GM06990 (cell line): ENCODE measurements at places on chromosomes 1 and 21.

GRCh38 chr21:31804008-31804394, 68.8 kb upstream of the HUNK start:
- DNase-seq = no peak

DNA sequence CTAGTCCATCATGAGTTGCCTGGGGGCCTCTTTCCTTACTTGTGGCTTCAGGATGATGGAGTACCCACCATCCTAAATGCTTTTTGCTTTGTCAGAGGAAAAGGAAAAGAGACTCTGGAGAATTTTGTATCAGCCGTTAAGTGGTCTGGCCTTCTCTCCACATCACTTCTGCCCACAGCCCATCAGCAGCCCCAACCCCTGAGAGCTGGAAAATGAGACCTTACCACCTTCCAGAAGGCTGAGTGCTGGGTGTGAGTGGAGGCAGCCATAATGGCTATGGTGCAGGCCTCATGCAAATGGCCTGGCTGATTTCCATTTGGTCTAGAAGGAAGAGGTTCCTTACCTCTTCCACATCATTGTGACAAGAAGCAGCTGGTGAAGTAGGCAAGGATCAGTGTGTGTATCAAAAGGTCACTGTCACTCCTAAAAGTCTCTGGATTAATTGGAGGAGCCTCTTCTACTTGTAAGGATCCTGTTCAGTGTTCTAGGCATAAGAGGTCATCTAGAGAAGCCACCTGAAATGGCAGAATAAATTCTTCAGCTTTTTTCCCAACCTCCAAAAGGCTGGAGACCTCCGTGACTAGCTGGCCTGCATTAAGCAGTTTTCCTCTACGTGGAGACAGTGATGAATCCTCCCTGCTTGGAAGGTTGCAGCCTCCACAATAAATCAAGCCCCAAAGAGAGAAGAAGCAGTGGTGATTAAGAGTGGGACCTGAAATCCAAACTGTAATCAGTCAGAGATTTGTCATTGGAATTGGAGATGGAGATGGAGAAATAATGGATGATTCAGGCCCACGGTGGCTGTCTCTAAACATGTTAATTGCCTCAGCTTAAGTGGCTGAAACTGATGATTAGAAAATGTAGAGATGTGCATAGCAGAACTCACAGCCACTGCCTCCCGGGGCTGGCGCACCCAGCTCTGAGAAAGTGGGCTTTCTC, 111.5 kb downstream of the CNIH3 start:
- no peak for DNase-seq

DNA sequence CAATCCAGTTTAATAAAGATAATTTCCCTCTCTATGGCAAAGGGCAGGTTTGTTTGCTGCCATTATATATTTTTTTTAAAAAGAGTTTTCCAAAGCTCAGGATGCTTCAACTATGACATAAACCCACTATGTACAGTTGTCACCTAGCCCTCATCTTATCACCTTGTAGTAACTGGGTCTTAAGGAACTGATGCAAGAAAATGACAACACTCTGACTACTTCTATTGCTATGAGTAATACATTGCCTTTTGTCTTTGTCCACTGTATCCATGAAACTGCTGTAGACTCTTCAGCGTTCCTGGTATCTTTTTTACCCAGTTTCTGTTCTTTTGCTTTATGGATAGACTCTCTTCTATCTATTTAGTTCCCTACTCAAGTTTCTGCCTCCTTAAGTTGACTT, 586.5 kb downstream of the NEGR1 start:
- no peak for DNase-seq

- peak; percentile 17 for DNase-seq
Measured at GRCh38 chr1:196887515-196888239, at the start of gene CFHR4. Gene CFHR4 (plus strand): TSS chr1:196888052. CDS start chr1:196888151, 99 bp downstream.

- no peak for DNase-seq
Measured at GRCh38 chr1:226983247-226983991, 43.3 kb downstream of the COQ8A start.

DNA sequence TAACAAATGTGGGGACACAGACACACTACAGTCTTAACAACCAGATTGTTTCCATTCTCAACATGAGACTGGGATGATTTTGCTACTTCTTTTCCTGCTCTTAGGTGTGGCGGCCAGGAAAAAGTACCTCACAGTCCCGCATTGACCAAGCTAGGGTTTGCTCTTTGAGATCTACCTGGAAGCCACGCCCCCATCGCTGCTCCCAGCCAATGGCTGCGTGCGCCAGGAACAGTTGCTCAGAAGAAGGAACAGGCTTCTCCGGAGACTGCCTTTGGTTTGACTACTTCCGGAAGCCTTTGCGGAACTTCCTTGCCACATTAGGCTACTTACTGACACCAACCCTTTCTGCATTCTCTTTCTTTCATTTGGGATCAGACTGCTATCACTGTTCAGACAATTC, 44.2 kb upstream of the PLD5 start:
- no peak for DNase-seq

GRCh38 chr21:15631342-15631741, 98.4 kb upstream of the USP25 start:
- DNase-seq = no peak

GRCh38 chr1:102872097-102872496, 236.2 kb downstream of the COL11A1 start:
- DNase-seq = no peak

DNA sequence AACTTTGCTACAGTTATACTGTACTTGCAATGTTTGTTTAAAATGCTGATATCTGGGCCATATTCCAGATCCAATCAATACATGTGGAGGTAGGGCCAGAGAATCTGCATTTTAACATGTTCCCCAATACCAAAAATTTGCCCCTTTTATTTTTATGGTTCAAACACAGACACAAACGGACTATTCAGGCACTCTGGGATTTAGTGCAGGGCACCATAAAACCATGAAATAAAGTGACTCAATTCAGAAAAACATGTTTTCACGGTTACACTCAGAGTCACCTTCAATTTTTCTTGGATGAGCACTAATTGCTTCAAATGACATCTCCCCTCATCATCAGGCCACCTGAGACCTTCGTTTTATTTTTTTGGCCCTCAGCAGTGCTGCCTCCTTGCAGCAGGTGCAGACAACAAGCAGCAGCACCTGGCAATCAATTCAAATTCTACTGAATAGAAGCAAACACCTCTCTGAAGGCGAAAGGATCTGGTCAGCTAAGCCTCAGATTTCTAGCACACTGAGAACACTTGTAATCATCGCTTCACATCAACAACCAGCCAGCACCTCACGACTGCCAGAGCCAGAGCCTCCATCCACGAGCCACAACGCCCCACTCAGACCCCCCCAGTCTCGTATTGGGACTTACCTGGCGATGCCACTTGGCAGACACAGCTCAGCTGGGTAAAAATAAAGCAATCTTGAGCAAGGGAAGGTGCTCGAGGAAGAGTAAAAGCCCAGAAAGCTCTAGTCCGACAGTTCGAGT, 1.1 kb downstream of the ERO1B start:
- DNase-seq = peak; percentile 57

GRCh38 chr1:30151119-30151518, 572.3 kb downstream of the MATN1 start:
- DNase-seq = no peak

- no peak for DNase-seq
Measured at GRCh38 chr1:167950569-167950968, 13.7 kb upstream of the MPC2 start.

DNA sequence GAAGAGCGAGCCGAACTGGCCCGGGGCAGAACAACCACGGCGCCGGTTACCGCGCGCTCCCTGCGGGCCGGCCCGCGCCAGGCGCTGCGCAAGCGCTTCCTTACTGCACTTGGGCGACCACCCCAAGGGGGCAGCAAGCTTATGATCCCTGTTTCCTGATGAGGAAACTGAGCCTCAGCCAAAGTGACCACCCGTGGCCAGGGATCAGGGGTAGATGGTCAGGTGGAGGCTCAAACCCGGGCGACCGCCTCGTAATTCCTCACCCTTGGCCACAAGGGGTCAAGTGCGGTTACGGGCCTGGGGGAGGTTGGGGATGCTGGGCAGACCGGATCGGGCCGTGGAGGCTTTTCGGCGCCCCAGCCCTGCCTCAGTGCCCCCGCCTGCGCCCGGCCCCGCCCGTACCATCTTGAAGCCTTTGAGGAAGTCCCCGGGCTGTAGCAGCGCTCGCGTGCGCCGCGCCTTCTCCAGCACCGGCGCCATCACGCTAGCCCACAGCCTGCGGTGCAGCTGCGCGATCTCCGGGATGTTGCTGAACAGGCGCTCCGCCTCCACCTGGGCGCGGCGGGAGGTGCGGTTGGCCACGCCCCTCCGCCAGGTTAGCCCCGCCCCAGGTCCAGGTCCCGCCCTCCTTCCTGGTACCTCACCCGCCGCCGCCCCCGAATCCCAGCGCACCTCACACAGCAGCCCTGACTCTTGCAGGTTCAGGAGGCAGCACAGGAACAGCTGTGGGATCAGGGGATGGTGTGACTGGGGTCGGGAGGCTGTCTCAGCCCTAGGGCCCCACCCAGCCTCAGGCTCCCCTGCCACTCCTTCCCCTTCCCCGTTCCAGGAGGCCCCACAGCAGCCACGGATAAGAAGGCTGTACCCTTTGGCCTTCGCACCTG, 5.4 kb upstream of the TNFRSF25 start:
- no peak for DNase-seq

DNA sequence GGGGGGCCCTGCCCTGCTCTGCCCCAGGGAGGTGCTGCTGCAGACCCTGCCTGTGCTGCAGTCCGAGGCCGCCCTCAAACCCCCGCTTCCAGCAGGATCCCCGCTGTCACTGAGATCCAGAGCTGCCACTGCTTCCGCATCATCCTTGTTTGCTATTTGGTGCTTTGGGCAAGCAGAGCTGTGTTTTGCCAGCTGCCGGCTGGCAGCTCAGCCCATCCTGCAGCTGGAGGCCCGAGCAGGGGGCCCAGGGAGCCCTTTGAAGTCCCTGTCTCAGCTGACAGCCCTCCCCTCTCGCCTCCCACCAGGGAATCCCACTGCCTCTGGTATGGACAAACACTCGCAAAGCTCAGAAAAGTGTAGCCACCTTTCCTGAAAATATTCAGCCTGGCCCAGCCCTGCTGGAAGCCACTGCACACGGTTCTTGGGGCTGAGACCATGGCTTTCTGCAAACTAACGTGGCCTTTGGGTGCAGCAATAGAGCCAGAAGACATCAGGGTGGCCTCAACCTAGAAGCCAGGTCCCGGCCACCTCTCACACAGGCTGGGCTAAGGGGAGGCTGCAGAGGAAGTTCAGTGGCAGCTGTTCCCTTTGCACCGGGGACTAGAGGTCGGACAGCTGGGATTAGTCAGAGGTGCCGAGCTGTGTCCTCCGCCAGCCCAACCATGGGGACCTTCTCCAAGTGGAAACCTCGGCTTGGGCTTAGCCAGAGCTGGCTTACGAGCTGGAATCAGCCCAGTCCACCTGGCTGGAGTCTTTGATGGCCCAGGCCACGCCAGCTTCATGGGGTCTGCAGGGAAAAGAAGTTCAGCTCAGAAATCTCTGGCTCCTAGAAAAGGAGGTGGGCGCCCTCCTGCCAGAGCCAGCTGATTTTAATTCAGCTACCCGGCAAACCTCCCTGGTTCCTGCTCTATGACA, 107.1 kb downstream of the SPSB1 start:
- DNase-seq = no peak

DNA sequence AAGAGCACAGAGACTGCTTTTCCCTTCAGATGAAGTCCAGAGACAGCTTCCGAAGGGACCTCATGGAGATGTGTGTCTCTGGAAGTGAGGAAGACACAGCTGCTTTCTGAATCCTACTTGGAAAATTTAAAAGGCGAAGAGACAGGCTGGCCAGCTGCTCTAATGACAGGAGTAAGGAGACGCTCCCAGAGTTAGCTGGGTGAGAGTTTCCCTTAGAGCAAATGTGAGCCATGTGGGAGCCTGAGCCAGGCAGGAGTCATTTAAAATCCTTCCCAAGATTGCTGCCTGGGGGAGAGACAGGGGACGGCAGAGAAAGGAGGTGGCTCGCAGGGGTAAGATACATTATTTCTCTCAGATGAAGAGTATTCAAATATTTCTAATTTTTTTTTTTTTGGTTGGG, 53.1 kb downstream of the ZNF326 start:
- no peak for DNase-seq

- no peak for DNase-seq
Measured at GRCh38 chr1:46552357-46553237, 1.1 kb upstream of the KNCN start.

DNA sequence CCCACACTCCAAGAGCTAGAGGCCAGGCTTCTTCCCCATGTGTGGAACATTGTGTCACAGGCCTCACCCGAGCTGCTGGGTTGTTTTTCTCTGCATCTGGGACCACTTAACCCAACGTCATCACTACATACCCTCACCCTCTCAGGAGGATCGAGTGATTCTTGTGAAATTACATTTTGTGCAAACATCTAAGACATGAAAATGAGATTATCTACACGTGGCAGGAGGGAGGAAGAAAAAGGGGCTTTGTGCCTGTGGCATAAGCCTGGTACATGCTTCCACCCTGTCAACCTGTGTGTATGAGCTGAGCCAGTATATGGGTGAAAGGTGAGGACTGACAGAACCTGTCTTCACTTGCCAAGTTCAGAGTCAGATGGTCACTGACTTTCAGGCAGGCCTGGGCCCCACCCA, 1.6 kb downstream of the CPT2 start:
- DNase-seq = no peak

- DNase-seq = no peak
Measured at GRCh38 chr1:67217417-67217816, 51.2 kb downstream of the IL23R start.
